ENCODE measurements at places on chromosomes 6 and 20.

- DNase-seq: no peak
Observed at GRCh38 chr20:51985013-51985415, 182.7 kb upstream of the SALL4 start.

GRCh38 chr6:84774157-84774984 lies 10.0 kb upstream of the TBX18 start:
- DNase-seq: no peak

GRCh38 chr6:22147921-22148776 lies 148.7 kb downstream of the PRL start:
- DNase-seq: no peak

DNA sequence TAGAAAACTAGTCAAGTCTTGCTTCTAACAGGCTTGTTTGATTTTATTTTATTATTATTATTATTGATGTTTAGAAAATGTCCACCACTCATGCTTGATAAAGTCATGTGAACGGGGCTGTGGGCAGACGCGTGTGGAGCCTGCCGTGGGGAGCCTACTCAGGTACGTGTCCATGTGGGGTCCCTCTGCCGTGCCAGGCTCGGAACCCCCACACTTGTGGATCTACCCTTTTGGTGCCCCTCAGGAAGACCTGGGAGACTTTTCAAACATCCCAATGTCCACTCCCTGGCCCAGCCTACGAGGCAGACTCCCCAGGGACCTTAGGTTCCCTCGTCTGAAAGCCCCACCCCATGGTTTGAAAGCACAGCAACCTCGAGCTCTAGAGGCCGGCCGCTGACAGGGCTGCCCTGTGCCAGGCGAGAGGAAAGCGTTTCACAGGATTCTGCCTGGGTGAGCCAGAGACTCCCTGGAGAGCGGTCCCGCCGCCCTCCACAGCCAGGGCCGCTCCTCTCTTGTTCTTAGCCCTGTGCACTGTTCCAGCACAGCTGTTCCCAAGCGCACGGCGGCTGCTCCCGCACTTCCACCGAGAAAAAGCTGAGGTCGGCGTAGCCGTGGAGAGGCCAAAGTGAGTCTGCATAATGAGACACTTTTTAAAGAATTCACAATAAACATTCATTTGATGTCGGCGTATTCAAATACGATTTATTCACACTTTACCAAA lies 249.7 kb downstream of the TTLL2 start:
- DNase-seq: no peak

DNA sequence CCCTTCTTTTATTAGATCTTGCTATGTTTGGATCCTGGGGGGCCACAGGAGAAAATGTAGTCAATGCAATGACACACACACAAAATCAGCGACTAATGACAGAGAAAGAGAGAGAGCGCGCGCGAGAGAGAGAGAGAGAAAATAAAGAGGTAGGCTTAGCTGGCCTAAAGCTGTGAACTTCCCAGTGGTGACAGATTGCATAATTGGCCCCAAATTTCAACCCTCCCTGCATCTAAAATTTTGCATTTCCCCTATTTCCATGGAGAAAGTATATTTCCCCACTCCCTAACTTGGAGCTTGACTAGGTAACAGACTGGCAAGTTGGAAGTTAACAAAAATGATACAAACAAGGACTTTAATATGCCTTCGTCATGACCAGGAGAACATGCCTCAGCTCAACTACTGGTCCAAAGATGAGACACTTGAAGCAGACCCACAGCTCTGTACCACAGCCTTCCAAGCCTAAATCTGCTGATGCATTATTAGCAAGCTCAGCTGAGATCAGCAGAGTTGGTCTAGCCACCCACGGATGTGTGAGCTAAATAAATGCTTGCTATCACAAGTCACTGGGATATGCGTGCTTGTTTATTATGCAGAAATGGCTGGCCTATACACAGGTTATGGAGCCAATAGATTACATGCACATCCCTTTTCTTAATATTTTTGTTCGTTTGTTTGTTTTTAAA lies 118.1 kb upstream of the PRDM1 start:
- no peak for DNase-seq

DNA sequence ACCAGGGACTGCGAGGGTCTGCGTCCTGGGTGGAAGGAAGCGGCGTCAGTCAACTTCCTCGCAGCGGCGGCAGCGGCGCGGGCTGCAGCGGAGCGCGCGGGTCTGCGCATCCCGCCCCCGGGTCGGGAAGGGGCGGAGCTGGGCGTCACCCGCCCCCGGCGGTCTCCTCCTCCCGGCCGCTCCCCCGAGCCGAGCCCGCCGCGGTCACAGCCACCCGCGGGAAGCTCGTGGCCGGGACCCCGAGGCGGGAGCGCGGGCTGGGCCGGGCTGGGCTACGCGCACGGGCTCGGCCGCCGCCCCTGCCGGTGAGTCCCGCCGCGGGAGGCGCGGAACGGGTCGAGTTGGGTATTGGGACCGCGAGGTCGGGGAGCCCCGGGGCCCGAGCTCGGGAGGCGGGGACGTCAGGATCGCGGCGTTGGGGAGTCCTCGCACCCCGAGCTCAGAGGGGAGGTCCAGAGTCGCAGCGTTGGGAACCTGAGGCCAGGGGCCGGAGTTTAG lies at the start of gene PAQR8:
Gene PAQR8 (plus strand): TSS at position 207 of the 498 bp plus-strand sequence. CDS start 41,063 bp downstream, outside the sequence.
- DNase-seq: peak; percentile 85

- DNase-seq: no peak
Observed at GRCh38 chr6:75084872-75085381, 120.9 kb downstream of the COL12A1 start.

DNA sequence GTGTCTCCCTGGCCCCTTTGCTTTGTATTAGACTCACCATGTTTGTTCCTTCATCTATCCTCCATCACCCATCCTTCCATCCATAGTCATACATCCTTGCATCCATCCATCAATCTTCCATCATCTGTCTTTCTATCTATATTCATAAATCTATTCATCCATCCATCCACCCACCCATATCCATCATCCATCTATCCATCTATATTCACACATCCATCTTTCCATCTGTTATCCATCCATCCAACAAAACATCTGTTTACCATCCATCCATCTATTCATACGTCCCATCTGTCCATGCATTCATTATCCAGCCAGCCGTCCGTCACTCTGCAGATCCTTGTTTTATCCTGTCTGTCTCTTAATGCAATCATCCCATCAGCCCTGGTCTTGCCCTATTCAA lies 10.6 kb downstream of the DDR1 start:
- no peak for DNase-seq

GRCh38 chr6:31776485-31776988 lies 591 bp downstream of the VWA7 start:
- no peak for DNase-seq
